ENCODE measurements at places on chromosomes 7 and 10. TPM values are rescaled to one million over a fixed set of nuclear protein-coding genes. Genes with fewer than 3 reads are reported as not detected.

Gene KCNH2
- 0.77 TPM for total RNA-seq

DNA sequence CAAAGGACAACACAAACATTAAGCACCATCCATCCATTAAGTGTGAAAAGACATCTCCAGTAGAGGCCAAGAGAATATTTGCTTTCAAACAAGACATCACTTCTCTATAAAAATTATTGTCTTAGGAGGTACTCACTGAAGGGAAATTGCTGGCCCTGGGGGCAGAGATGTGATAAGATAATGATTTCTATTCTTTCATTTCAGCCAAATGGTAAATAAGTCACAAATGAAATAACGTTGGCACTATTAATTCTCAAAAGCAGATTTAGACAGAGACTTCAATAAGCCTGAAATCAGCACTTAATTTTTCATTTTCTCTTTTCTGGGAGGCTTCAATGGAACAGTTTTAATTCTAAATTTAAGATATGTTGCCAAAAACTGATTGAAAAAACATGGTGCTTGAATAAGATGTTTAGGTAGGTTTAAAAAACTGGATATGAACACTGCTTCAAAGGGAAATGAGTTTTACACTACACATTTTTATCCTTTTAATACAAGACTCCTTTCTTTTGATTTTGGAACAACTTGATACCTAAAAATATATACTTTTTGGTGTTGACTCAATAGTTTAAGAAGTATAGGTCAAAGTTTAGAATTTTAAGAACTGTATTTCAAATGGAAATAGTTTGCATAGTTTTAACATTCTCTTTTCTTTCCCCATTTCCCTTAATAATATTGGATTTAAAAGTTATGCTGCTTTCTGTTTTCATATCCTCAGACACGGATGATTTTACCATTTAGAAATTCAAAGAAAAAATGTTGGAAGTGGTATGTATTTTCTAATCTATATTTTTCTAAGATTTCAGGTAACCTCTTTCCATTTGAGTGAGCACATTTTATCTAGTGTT is 204.0 kb downstream of the AHR start:
- DNase-seq = no peak

DNA sequence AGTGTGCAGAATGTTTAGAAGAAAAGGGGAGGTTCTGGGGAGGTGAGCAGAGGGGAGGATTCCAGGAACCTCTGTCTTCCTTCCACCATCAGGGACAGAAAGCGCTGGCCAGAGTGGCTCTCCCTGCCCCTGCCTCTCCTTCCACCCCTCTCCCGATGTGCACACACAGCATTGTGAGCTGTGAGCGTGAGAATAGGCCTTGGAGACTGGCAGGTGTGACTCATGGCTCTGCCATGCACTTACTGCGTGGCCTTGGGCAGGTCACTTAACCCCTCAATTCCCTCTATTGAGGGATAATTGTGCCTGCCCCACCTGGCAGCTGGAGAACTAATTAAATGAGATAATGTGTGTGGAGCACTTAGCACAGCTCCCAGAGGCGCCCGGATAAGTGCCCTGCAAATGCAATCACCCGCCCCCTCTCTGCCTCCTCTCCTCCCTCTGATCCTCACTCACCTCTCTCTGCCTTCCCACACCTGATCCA is 115.4 kb downstream of the ZMIZ1 start:
- no peak for DNase-seq

DNA sequence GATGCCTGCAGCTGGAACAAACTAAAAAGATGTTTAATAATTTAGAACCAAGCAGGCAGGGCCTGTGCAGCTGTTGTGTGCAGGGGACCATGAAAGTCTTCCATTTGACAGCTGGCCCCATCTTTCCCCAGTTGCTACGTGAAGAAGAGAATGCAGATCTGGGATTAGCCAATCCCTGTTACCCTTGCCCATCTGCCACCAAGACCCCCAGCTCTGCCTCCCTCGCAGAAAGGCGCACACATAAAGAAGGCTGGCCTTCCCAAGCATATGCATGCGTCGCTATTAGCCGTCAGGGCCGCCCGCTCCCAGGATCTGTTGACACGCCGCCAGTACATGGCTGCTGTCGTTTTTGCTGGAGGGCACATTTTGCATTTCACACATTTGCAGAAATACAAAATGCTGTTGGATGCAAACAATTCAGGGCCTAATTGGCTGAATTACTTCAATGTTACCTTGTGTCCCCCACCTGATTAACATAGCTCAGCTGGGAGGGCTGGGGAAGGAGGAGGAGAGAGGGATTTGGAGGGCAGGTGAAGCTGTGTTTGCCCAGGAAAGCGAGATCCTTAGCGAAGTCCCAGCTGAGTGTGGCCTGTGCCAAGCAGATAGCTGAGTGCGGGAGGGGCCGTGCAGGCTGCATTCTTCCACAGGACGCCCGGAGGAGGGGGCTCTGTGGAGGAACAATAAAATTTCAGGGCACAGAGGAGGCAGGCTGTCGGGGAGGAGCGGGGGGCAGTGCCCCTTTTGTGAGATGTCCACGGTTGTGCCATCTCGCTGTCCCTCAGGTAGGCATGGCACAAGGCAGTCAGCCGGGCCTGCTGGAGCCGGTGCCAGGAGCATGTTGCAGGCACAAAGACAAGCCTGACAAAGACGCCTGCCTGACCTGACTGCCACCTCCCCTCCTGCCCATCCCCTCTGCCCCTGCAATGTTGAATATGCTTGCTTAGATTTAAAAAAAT is 443.0 kb upstream of the MKI67 start:
- DNase-seq = no peak

- DNase-seq = no peak
These were observed 247.7 kb downstream of the AHR start for GRCh38 chr7:17546189-17546588.

DNA sequence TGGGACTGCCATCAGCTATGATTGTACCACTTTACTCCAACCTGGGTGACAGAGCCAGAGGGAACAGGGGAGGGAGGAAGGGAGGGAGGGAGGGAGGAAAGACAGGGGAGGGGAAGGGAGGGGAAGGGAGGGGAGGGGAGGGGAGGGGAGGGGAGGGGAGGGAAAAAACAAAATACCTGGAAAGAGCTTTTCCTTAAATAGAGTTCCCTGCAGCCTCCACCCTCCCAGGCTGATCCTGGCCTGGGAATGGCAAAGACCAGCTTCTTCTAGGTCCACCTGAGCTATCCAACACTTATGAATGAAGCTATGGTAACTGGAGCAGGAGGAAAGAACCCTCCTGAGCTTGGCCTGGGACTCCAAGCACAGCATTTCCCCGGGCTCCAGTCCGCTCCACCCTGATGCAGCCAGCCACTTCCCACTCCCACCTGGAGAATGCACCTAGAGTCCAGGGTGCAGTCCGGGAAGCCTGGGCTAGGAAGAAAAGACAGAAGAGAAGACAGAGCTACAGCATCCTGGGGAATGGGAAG is 66.1 kb downstream of the GRID1 start:
- DNase-seq = no peak

All from activated T-cell treated with anti-CD3 and anti-CD28 coated beads, Interleukin-2, amount 50 U/mL, for 72 hours (primary cell).